Right cardiac atrium (tissue), 5 donors: ENCODE measurements at places on chromosomes 5 and 9.

- peak; percentile 90 for DNase-seq
These were observed 440 bp downstream of the ANXA2R start for GRCh38 chr5:43039471-43040286.

DNA sequence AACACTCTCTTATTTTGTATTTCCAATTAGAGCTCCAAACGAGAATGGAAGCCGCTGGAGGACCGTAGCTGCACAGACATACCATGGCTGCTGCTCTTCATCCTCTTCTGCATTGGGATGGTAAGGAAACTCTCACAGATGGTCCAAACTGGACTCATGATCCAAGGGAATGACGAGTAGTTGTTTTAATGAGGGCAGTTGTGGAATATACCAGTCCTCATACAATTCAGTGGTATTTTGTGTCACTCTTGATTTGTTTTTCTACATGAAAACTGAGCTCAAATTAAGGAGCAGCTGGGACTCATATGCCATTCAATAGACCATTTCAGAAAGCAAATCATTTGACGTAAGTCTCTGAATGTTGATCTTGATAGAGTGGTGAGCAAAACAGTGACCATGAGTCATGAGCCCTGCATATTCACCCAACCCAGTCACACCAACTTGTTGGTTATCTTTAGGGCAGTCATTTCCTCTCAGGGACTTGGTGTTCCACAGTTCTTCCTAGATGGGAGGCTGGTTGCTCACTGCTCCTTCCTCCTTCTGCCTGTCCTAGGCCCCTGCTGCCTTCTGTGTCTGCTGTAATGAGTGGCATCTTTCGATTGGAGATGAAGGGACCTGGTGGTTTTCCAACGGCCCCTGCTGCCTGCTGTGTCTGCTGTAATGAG, 54.9 kb downstream of the SLC44A1 start:
- no peak for DNase-seq

DNA sequence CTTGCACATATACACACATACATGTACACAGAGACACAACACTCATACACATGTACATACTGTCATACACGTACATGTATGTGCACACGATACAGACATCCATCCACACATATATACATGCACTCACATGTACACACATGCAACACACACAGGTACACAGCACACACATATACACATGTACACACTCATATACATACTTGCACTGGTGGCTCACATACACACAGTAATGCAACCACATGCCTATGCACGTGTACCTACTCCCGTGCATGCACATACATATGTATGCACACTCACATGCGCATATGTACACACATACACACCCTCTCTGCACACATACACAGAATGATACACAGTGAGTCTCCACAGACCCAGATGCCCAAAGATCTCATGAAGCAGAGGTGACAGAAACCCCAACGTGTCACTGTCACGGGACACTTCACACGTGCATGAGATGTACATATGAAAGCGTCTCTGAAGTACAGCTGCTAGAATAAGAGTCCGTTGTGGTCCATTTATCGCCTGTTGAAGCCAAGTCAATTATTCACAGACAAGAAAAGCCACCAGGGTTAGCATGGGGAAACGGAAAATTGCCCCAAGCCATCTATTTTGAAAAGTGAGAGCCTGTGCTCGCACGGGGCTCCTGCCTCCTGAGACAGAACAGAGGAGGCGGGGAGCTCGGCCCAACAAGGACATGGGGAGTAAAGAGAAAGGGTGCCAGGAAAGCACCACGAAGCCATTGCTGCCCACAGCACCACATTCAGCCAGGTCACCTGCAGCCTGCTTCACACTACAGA, 24.9 kb downstream of the LPCAT1 start:
- no peak for DNase-seq

DNA sequence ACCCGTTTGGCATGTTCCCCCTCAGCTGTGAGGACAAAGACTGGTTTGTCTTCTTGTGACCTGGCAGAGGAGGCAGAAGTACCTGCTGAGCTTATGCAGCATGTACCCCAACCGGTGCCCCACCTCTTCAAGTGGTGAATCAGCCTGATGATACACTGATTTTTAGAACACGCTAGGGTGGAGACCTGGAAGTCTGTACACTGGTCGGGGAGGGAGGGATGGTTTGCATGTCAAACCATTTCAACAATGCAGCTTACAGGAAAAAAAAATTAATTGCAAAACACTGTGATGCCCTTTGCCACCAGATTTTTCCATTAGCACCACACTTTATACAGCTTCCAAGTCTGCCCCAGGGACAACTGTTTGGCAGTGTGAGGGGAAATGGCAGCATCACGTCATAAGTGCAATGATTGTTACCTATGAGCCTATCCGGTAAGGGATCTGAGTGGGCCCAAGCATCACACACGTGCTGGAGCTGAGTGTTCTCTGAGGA, 155.1 kb upstream of the DMRT1 start:
- no peak for DNase-seq

DNA sequence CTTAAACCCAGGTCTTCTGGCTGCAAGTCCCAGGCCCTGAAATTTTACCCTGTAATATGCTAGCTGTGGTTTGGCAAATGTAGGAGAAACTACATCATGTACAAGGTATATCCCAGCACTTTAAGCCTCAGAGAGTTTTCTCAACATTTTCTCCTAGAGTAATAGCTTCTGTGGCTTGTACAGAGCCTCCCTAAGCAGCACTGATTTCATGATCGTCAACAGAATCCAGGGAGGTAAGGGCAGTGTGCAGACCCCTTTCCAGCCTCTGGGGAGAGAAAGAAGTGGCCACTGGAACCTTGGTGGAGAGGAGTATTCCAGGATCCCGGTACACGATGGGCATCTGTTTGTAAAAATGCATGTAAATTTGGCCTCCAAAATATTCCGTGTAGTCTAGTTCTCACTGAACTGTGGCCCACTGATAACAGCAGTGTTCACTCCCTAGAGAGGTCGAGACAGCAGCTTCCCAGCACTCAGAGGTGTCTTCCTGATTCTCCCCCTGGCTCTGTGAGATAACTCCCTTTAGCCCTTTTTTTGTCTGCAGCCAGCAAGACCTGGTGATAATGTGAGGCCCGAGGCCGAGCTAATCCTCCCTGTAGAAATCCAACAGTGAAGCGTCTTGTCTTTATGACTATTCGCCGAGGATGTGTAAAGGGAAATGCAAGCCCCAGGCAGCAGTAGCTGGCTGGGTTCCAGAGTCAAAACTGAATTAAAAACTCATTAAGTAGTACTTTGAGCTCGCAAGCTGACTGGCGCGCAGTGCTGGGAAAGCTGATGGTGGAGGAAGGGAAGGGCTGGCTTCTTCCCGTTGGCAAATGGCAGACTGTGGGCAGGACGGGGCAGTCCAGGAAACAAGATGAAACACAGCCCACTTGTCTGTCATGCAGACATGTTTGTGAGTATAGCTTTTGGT, 59.0 kb downstream of the MAP1B start:
- DNase-seq: peak; percentile 83

- no peak for DNase-seq
These were observed 117.8 kb upstream of the CACNA1B start for GRCh38 chr9:137759649-137760321.

DNA sequence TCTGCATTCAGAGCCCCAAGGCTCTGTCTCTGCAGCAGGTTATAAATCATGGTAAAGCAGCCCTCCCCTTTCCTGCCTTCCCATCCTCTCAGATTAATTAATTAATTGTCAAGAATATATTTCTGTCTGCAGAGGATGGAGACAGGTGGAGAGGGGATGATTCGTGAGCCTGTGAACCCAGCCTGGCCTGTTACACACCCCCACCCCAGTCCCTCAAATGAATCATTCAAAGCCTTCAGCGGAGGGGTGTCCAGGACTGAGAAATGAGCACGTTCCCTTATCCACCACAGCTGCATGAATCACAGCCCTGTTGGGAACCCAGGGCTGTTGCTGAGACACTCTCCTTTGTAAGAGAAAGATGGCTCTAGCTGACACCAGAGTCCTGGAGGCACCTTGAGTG, 56.0 kb downstream of the NIPAL4 start:
- no peak for DNase-seq

DNA sequence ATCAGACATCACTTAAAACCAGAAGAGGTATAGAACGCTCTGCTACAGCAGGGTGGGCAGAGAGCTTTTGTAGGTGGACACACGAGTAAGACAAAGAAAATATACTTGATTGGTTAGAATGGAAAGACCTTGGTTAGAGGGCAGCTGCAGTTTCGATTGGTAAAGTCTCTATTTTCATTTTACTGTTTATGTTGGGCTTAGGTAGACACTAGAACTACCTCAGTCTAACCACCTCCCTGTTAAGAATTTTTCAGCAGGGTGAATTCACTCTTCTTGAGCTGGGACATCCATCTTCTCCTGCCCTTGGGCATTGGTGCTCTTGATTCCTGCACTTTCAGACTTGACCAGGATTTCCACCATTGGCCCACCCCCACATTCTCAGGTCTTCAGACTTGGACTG, 116.3 kb downstream of the BASP1 start:
- DNase-seq: no peak

- DNase-seq: no peak
These were observed 31.7 kb upstream of the CDKN2B start for GRCh38 chr9:22040760-22041159.

DNA sequence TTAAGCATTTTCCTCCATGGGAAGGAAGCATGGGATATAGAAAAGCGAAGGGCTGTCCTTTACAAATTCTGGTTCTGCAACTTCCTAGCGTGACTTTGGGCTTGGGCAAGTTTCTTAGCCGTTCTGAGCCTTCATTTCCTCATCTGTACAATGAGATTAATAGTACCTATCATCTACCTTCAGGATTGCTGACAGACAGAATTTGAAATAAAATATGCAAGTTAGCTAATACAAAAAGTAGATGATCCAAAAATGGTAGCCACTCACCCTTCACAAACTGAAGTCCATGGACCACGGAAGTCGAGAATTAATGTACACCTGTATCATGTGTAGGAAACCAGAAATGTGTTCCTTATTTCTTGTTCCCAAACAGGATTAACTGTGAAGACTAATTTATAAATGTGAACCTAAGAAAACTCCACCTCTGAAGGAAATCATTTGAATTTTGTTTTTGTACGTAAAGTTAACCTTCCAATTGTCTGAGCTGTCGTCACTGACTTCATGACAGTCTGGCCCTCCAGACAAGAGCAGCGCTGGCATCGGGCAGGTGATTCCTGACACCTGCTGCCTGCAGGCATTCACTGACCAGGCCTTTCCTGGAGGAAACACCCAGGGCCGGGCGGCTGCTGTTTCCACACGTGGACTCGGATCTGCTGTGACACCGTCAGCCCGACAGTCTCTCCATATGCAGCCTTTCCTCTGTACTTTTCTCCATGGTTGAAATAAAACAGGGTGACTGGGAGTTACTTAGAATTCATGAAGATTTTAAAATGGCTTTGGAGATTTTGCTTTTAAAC, 63.4 kb downstream of the PSMB7 start:
- DNase-seq: no peak

DNA sequence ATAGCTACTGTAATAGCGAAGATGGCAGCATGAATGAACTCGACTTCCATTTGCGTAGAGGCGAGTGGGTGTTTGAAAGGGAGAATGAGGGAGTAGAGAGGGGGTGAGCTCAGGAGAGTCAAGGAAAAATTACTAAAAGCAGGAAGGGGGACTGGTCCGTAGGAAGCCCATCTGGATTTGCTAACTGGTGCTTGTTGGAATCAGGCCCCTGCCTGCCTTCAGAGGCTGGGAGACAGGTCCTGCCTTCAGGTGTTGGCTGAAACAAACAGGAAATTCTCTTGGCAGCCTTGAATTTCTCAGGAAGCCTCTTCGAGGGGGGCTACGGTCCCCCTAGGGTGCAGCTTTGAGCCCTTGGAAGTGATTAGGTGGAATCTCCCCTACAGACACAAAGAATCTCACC, 121.7 kb downstream of the OLFM1 start:
- DNase-seq: no peak

GRCh38 chr9:72788966-72789735, 163.7 kb downstream of the ALDH1A1 start:
- no peak for DNase-seq

DNA sequence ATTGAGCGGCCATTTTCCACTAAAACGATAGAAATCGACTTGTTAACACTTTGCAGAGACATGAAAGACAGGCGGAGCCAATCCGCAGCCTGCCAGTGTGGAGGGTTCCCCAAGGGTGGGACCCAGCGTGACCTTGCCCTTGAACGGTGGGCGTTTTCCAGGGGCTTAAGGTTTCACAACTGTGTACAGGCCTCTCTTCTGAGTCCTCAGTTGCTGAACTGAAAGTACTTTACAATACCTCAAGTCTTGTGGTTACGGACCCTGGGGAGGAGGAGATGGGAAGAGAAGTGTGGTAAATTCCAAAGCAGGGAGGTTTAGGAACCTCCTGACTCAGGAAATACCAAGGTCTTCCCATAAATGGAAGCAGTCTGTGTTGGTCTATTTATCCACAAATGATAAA, 68.2 kb upstream of the CKMT2 start:
- no peak for DNase-seq

- DNase-seq: no peak
These were observed 351.8 kb downstream of the RAB3C start for GRCh38 chr5:58934629-58935097.

DNA sequence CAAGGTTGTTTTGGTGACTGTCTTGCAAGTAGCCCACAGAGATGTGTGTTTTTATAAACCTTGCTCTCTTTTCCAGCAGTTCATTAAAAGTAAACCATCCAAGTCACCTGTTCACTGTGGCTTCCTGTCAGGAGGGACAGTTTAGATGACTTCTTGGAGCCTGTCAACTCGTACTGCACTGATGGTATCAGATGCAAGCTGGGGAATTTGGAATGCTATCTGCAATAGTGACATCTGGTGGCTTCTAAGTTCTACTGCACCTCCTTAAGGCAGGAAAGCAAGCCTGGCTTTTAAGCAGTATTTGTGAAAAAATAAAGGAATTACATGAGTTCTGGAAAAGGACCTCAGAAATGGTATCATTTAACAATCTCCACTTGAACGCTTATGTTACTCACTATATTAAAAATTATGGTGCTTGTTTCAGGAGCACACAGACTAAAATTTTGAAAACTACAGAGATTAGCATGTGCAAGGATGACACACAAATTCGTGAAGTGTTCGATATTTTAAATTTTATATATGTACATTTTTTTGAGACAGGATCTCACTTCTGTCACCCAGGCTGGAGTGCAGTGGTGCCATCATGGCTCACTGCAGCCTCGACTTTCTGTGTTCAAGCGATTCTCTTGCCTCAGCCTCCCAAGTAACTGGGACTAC, 164.0 kb downstream of the TTC39B start:
- no peak for DNase-seq

- no peak for DNase-seq
These were observed 137.0 kb downstream of the MRPL36 start for GRCh38 chr5:1662559-1663085.

DNA sequence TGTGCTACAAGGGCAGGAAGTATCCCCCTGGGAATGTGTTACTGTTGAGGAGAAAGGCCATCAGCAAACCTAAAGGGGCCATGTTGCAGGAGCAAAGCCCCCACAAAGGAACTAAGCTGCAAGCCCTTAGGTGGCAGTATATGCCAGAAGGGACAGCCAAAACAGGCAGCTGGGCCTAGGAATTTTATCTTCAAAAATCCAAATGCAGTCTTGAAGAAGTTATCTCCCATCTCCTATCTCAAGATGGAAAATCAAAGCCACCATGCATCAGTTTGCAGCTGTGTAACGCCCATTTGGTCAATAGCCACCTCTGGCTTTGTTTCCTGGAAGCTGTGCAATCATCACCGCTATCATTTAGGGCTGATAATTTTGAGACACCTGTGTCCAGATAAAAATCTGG, 400.3 kb downstream of the ARHGEF28 start:
- DNase-seq: no peak

- no peak for DNase-seq
These were observed 30.8 kb downstream of the GLRX start for GRCh38 chr5:95791751-95792150.
